ENCODE measurements at places on chromosomes 6 and 20.

DNA sequence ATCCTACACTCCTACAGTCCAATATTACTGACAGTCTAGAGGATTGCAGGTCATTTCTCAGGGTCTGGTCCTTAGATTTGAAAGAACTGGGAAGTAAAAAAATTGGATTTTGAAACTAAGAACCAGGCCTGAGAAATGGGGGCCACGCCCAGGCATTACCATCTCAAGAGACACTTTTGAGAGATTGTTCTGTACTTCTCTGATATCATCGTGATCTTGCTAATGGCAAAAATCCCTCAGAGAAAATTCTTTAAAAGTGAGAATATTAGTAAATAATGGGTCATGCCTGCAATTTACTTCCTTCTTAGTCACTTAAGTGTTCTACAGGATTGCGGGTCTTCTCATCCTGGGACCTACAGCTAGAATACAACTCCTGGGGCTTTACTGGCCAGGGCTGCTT, 42.0 kb upstream of the HIVEP1 start:
- no peak for DNase-seq

DNA sequence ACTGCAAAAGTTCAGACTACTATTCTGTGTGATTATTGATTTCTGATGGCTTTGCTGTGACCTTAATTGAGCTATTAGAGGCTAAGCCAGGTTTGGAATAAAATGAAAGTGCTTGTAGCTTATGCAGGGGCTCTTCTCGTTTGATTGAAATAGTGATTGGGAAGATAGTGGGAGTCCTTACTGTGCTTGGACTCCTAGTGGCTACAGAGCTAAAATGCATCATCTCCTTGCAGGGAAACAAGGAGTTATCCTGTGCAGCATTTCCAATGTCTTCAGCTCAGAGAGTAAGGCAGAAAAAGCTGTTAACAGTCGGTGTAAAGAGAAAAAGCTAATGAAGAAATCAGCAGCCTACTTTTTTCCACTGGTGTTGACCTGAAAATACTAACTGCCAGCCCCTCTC, 173.5 kb downstream of the SLC35F1 start:
- DNase-seq: no peak

- DNase-seq: no peak
Observed at GRCh38 chr6:35311390-35312075, 13.9 kb downstream of the DEF6 start.

GRCh38 chr20:49983123-49983847, 505 bp downstream of the SNAI1 start:
- DNase-seq: no peak

GRCh38 chr6:83062225-83062624, 3.4 kb downstream of the UBE3D start:
- no peak for DNase-seq

DNA sequence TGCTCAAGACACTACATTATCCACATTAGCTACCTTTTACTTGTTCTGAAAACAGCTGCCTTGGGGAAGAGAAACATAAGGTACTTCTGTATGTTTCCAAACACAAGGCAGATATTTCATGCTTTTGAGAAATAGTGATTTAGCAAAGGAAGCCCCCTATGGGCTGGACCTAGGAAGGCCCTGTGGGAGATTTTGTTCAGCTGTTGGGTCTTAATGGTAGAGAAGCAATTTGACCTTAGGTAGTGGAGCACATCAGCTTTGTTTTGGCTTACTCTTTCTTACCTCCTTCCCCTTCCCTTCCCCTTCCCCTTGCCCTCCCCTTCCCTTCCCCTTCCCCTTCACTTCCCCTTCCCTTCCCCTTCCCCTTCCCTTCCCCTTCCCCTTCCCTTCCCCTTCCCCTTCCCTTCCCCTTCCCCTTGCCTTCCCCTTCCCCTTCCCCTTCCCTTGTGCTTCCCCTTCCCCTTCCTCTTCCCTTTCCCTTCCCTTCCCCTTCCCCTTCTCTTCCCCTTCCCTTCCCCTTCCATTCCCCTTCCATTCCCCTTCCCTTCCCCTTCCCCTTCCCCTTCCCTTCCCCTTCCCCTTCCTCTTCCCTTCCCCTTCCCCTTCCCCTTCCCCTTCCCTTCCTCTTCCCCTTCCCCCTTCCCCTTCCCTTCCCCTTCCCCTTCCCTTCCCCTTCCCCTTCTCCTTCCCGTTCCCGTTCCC, 84.6 kb downstream of the ANKS1A start:
- no peak for DNase-seq

- DNase-seq: no peak
Observed at GRCh38 chr6:124964764-124965105, 2.5 kb downstream of the RNF217 start.

GRCh38 chr6:3252369-3252768, 6.4 kb upstream of the PSMG4 start:
- DNase-seq: no peak

GRCh38 chr6:104969108-104969507, 12.2 kb downstream of the LIN28B start:
- no peak for DNase-seq

GRCh38 chr6:138013959-138014358, 93.3 kb downstream of the PERP start:
- DNase-seq: no peak

GRCh38 chr6:156852858-156853216, 75.7 kb downstream of the ARID1B start:
- no peak for DNase-seq

DNA sequence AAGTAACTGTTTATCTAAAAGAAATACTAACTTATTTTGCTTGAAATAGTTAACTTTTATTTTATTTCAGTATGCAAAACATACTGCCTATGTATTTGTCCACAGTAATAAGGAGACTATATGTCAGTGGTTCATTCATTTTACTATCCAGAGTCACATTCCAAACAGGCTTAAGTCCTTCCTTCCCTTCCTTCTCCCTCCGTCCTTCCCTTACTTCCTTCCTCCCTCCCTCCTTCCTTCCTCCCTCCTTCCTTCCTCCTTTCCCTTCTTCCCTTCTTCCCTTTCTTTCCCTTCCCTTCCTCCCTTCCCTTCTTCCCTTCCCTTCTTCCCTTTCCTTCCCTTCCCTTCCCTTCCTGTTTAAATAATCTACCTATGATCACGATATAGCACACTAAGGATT, 899.2 kb downstream of the EYS start:
- no peak for DNase-seq

- no peak for DNase-seq
Observed at GRCh38 chr6:96963809-96964208, 39.3 kb downstream of the KLHL32 start.

- no peak for DNase-seq
Observed at GRCh38 chr6:27139756-27140579, 107.5 kb upstream of the PRSS16 start.

DNA sequence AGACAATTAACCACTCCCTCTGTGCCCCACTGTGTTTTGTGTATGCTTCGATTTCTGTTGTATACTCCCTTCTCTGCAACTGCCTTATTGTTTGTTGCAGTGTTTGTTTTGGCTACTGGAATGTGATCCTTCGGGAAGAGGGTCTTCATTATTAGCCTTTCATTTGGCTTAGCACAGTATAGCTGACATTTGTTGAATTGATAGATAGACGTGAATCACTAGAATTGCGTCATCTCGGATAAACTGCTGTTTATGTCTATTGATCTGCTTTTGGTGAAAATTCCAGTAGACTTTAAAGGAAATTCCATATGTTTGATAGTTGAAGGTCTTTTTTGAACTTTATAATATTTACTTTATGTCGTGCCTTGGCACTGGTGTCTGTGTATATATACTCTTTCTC, 189.9 kb upstream of the EYA4 start:
- DNase-seq: no peak

GRCh38 chr6:31701666-31702404, 1.3 kb downstream of the ABHD16A start:
- DNase-seq: no peak

GRCh38 chr20:11849976-11850670, 67.6 kb upstream of the BTBD3 start:
- peak; percentile 27 for DNase-seq

GRCh38 chr6:121584586-121585369, 149.3 kb downstream of the GJA1 start:
- no peak for DNase-seq

DNA sequence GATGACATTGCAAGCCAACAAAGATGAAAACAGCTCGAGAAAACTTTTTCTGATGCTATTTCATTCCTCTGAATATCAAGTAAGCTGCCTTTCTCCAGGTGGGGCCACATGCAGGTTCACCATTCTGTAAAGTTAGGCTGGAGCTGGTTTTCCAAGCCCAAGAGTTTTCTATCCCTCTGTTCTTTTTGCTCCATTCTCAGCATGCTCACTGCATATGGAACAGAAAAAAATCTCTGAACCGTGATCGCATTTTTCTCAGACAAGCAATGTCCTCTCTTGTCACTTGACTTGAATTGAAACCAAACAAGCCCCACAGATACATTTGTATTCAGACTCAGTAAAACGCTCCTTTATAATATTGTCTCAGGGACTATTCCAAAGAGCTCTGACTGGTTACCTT, 451.6 kb downstream of the FRK start:
- no peak for DNase-seq

DNA sequence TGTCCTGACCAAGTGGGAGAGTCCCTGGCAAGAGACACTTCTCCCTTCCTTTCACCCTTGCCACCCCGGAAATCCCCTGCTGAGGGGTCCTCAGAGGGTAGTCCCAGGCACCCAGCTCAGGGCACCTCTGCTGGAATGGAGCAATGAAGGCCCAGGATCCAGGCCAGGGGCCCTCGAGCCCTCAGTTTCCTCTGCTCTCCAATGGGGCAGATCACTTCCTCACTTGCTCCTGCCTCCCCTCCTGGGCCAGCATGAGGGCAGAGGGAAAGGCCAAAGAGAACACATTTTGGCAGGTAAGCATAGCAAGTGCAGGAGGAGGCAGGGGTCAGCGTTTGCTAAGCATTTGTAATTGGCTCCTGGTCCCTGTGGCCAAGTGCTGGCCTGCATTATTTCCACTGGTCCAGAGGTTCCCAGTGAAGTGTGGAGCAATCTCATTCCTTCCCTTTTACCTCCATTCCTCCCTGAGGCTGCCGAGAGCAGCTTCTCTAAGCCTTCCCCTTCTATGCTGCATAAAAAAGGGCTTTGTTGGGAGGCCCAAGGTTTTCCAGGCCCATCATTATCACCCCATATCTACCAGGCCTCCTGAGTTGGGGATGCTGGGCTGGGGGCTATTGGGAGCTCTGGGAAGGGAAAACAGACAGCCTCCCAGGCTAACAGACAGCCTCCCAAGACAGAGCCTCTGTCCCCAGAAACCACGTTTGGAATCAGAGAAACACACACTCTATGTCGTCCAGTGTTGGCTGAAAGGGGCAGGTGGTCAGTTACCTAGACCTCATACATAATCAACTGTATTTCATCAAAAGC, 28.8 kb upstream of the VEGFA start:
- no peak for DNase-seq

All from GM04504 (cell line).